ENCODE measurements at places on chromosomes 12 and 14.

DNA sequence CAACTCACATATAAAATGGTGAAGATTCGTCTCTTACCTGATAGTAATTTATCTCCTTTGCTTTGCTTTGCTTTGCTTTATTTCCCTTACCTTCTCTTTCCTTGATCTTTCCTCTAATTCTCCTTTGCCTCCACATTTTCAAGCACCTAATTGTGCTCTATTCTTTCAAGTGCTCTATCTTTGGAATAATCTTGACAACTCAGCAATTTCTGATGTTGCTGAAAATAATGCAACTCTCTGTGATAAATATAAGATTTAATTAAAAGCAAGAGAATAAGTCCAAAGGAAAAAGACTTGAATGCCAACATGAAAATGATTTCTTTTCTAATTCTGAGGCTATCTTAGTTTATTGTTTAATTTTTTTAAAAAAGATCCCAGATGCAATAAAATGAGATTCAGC, 139.5 kb upstream of the SYT1 start:
- DNase-seq, result no peak

DNA sequence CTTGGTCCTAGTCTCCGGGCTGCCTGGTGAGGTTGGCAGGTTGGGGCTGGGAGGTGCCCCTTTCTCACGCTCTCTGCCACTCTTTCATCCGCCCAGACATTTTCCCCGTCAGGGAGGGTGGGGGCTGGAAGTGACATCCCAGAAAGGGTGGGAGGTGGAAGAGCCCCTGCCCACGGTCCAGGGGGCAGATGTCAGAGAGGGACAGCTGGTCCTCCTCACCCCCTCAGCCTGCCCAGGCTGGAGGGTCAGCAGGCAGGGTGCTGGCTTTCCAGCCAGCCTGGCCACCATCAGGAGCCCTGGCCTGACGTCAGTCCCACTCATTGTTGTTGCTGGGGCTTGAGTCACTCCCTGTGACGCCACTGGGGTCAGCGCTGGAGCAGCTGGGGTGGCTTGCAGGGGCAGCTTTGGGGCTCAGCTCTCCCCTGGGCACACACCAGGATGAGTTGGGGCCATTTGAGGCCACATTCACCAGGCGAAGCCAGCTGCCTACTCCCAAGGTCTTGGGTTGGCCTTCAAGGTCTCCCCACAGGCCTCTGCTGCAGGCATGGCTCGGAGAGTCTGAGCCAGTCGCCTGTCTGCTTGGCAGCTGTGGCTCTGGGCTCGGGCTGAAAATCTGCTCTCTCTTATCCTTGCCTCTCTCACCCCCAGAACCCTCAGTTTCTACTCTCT, 5.7 kb upstream of the ATG101 start:
- DNase-seq, result no peak

DNA sequence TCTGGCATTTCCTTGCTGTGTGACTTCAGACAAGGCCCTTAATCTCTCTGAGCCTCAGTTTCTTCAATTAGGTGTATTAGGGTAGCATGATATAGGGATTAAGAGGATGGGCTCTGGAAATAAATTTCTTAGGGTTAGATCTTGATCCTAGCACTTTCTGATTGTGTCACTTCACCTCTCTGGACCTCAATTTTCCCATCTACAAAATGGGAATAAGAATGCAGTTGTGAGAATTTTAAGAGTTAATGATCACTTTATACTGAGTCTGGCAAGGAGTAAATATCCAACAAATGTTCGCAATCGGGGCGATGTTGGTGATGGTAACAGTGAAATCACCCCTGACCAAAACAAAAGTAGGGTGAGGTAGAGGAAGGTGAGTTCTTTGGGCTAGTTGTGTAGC, 4.0 kb downstream of the RPH3A start:
- no peak for DNase-seq

GRCh38 chr14:100542619-100543205, 44.5 kb downstream of the BEGAIN start:
- peak; percentile 24 for DNase-seq

DNA sequence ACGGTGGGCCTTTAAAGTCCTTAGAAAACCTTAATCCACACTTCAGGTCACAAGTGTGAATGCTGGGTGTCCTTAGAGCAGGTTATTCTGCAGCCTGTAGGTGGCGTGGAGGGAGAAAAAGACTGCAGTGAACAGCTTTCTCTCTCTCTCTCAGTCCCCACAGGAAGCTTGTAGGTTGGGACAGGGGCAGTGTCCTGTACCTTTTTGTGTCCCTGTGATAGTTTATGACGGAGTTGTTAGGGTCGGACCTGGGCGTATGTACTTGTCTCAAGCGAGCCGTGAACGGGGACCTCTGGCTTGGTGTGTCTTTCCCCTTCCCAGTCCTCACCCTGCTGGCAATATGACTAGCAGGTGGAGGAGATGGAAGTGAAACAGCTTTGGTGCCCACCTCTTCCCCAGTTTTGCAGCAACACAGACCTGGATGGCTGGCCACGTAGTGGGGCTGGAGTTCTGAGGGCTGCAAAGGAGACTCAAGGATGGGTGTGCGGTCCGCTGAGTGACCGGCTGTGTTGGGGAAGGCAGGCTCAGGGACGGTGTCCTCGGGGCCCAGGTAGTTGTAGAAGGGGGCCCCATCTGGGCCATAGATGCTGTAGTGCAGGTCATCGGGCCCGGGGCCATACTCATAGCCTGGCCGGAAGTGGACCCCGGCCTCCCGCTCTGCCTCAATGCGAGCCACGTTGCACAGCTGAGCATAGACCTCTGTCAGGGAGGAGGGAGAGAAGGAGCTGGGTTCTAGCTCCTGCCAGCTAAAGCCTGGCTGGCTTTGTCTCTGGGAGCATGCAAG, 8.9 kb downstream of the ISCA2 start:
- DNase-seq, result no peak

DNA sequence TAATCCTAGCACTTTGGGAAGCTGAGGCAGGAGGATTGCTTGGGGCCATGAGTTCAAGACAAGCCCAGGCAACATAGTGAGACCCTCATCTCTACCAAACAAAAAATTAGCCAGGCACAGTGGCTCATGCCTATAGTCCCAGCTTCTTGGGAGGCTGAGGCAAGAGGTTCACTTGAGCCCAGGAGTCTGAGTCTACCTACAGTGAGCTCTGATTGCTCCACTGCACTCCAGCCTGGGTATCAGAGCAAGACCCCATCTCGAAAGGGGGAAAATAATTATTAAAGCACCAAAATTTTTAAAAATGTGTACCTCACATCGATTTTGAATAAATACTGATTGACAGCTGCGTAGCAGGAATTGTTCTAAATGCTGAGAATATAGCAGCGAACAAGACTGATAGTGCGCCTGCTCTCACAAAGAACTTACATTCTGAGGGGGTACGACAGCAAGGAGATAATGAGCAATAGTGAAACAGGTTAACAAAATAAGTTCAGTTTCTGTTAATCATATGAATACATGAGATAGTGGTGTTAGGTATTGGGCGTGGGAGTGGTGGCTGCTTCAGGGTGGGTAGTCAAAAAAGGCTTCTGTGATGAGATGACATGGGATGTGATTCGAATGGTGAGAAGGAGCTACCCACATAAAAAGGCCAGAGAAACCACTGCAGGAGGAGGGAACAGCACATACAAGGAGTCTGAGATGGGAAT, 19.6 kb downstream of the HCFC2 start:
- no peak for DNase-seq

DNA sequence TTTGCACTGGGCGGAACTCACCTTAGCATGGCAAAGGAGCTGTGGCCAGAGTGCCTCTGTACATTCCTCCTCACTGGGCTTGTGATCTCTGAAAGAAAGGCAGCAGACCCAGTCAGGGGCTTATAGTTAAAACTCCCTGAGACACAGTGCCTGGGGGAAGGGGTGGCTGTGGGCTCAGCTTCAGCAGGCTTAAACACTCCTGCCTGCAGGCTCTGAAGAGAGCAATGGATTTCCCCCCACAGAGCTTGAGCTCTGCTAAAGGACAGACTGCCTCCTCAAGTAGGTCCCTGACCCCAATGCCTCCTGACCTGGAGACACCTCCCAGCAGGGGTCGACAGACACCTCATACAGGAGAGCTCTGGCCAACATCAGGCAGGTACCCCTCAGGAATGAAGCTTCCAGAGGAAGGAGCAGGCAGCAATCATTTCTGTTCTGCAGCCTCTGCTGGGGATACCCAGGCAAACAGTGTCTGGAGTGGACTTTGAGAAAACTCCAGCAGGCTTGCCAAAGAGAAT, 327.5 kb upstream of the SLC16A7 start:
- DNase-seq, result no peak

GRCh38 chr12:98439471-98439951, 75.9 kb upstream of the TMPO start:
- no peak for DNase-seq

GRCh38 chr12:103834942-103835341, 6.1 kb downstream of the NT5DC3 start:
- no peak for DNase-seq

GRCh38 chr12:43742106-43742505, 16.5 kb downstream of the PUS7L start:
- no peak for DNase-seq

- DNase-seq, result no peak
Measured at GRCh38 chr12:18467620-18468245, 206.4 kb downstream of the PIK3C2G start.

DNA sequence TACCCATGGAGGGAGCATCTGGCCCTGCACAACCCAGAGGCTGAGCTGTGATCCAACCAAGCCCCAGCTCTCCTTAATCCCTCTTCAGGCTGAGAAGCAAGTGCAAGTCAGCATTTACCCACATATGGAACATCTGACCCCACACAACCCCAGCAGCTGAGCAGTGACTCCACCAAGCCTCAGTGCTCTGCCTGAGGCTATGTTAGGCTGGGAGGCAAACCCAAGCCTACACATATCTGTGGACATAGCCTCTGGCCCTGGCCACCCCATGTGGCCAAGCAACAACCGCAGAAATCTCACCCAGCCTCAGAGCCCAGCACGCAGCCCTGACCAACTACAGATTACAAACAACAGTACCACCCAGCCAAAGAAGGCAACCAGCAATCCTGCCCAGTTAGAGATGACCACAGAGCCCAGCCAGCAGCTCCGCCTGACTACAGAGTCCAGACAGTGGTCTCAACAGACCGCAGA, 142.8 kb downstream of the NUAK1 start:
- DNase-seq, result no peak

DNA sequence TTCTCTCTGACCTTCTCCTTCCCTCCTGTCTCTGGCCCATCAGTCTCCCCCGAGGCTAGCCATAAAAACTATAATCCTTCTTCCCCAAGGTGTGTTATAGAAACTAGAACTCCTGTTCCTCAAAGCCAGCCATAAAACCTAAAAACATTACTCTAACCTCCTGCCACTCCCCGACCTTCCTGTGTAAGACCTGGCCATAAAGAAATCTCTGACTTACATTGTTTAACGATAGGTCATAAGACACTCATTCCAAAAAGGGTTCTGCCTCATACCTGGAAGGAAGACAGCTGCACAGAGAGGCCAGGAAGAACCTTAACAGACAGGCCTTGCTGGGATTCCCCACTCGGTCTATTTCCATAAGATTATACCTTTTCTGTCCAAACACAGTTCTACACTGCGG, 70.9 kb upstream of the EEA1 start:
- DNase-seq, result no peak

- DNase-seq, result peak; percentile 6
Measured at GRCh38 chr14:99675382-99675835, 8.7 kb upstream of the CYP46A1 start.

- DNase-seq, result no peak
Measured at GRCh38 chr14:35628989-35629388, 95.0 kb downstream of the INSM2 start.

- no peak for DNase-seq
Measured at GRCh38 chr12:58388261-58388660, 446.9 kb downstream of the ATP23 start.

GRCh38 chr12:59895166-59895775, 299.4 kb downstream of the SLC16A7 start:
- DNase-seq, result no peak

GRCh38 chr14:31937730-31938346, 139.3 kb upstream of the ARHGAP5 start:
- peak; percentile 24 for DNase-seq

DNA sequence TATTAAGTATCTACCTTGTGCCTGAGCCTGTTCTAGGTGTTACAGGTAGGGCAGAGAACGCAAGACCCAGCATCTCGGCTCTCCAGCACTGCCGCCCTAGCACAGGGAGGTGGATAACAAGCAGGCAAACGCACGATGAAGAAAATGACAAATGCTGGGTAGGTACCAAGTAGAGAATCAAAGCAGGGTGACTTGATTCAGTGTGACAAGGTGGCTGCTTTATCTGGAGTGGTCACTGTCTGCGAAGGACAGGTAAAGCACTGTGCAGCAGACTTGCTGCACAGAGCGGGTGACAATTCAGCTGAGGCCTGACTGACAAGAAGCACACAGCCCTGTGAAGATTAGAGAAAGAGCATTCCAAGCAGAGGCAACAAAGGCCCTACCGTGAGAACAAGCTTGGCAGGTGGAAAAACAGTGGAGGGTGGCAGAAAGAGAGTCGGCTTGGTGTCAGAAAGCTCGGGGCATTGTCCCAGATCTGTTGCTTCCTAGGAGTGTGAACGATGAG, 12.9 kb downstream of the PRKCH start:
- no peak for DNase-seq

DNA sequence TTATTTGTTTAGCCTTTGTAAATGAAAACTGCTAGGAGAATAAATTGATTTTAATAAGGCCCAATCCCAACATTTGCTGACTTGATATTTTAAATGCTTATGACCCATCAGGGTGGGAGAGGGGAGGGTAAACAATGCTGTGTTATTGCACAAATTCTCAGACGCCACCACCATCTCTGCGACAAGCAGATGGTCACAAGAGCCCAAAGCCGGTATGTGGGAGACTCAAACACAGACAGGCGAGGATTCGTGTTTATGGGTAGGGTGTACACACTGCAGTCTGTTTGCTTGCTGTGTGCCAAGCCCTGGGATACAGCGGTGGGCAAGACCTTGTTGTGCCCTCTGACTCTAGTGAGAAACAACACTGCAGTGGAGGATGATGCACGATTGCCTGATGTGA, 39.2 kb upstream of the PWP1 start:
- DNase-seq, result no peak

DNA sequence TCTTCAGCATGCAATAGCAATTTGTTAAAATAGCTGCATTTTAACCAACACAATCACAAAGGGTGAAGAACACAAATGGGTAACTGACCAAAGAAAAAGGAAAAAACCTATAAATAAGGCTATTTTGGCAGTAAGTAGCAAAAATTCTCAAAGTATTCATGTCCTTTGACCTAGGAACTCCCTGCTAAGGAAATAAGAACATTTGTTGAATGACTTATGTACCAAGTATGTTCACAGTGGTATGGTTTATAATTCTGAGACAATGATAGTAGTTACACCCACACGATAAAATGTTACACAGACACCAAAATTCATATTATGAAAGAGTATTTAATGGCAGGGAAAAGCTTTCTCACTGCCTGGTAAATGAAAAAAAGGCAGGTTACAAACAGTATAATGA, 16.9 kb downstream of the CCDC88C start:
- DNase-seq, result no peak
